ENCODE measurements at places on chromosomes 3 and 15. TPM values are rescaled to one million over a fixed set of nuclear protein-coding genes. Genes with fewer than 3 reads are reported as not detected.

The CPNE4 gene
- not detected for total RNA-seq

The LRCH3 gene
- total RNA-seq, result 74.3 TPM

The ARPP21 gene
- total RNA-seq, result not detected

The ZNF620 gene
- total RNA-seq, result 0.65 TPM

The DPPA2 gene
- total RNA-seq, result not detected

The CTXN2 gene
- total RNA-seq, result not detected

The FSD2 gene
- not detected for total RNA-seq

The NLGN1 gene
- 10.9 TPM for total RNA-seq

The CEP19 gene
- 3.0 TPM for total RNA-seq

The TUSC7 gene
- total RNA-seq, result not detected

The CEP97 gene
- 10.2 TPM for total RNA-seq

The PCSK6 gene
- 0.65 TPM for total RNA-seq

The CALML4 gene
- 3.3 TPM for total RNA-seq

The LCTL gene
- 7.8 TPM for total RNA-seq

The CFAP92 gene
- total RNA-seq, result not detected

The FOXB1 gene
- total RNA-seq, result not detected

The CASR gene
- total RNA-seq, result not detected

The SLC51A gene
- not detected for total RNA-seq

The ERC2 gene
- total RNA-seq, result 0.32 TPM

The PDE8A gene
- 38.8 TPM for total RNA-seq

The FANCD2OS gene
- total RNA-seq, result not detected

The ADIPOQ gene
- total RNA-seq, result not detected

The TXNRD3 gene
- total RNA-seq, result 13.7 TPM

The FETUB gene
- not detected for total RNA-seq

The NR2E3 gene
- not detected for total RNA-seq

The CTXND1 gene
- total RNA-seq, result not detected

The REC114 gene
- not detected for total RNA-seq

The CKMT1B gene
- total RNA-seq, result not detected

The BOC gene
- total RNA-seq, result 60.7 TPM

The MUC13 gene
- total RNA-seq, result not detected

The OPA1 gene
- 46.8 TPM for total RNA-seq

The RAD51 gene
- 1.1 TPM for total RNA-seq

The SERINC4 gene
- 0.12 TPM for total RNA-seq

The CDCP1 gene
- total RNA-seq, result 31.5 TPM

The STAB1 gene
- total RNA-seq, result 0.73 TPM

The PLIN1 gene
- total RNA-seq, result 0.16 TPM

The EXD1 gene
- not detected for total RNA-seq

The SCN5A gene
- total RNA-seq, result 0.24 TPM

The ITGB5 gene
- total RNA-seq, result 435 TPM

The HIGD2B gene
- not detected for total RNA-seq

The MYL3 gene
- total RNA-seq, result 2.3 TPM

The LMAN1L gene
- not detected for total RNA-seq

The RAB6B gene
- total RNA-seq, result 0.81 TPM

The NEDD4 gene
- total RNA-seq, result 41.5 TPM

The HTR3E gene
- total RNA-seq, result not detected

The TNFSF10 gene
- total RNA-seq, result 2.8 TPM

All from hair follicle dermal papilla cell (primary cell).